ENCODE measurements at places on chromosomes 1 and 21.
A peak's percentile ranks its signal among the peaks of the same experiment; 100 is the strongest.

GRCh38 chr1:185598332-185598731 lies 135.9 kb upstream of the HMCN1 start:
- peak; percentile 46 for DNase-seq

DNA sequence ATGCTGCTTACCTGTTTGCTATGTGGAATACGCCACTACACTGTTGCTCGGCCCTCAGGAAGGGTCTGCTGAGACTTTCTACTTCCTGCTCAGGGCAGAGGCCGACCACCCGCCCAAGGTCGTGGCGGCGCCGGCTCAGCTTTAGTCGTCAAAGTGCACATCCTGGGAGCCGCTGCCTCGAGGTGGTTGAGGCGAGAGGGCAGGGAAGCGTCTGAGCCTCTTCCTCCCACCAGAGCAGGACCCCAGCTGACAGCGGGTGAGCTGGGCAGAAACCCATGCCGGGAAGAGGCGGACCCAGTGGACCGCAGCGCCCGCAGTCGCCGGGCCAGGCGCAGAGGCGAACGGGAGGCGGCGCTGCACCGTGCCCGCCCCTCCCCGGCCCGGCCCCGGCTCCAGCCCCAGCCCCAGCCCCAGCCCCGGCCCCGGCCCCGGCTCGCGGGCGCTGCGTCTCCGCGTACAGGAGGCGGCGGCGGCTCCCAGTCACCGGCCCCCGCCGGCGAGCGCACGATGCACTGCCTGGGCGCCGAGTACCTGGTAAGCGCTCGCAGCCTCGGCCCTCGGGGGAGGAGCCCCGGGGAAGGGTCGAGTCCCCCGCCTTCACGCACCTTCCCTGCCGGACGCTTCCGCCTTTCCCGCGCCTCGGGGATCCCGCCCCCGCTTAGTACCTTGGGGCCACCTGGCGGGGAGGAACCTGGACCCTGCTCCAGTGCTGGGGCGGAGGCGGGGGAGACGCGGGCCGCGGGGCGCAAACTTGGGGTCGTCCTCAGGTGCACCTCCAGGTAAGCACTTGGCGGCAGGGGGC lies at the start of gene SLC44A3:
TSS of gene SLC44A3 (plus strand) at position 413 of the 802 bp plus-strand sequence. CDS start at position 508, 95 bp downstream.
- DNase-seq = peak; percentile 73

DNA sequence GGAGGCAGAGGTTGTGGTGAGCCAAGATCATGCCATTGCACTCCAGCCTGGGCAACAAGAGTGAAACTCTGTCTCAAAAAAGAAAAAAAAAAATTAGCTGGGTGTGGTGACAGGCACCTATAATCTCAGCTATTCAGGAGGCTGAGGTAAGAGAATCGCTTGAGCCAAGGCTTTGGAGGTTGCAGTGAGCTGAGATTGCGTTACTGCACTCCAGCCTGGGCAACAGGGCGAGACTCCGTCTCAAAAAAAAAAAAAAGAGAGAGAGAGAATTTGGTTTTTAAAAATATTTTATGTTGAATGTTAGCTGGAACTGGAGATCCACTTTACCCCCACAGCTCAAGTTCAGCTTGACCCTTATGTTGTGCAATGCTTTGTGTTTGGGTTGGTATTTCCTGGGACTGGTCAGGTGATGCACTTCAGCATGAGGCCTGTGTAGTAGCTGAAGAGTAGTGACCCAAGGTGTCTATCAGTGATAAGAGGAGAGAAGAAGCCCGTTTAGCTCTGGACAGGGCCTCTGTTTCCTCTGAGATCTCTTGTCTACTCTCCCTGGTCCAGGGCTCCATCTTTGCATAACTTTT lies 36.8 kb upstream of the MACF1 start:
- peak; percentile 92 for DNase-seq

GRCh38 chr1:197184190-197184589 lies 37.7 kb upstream of the ASPM start:
- peak; percentile 35 for DNase-seq

DNA sequence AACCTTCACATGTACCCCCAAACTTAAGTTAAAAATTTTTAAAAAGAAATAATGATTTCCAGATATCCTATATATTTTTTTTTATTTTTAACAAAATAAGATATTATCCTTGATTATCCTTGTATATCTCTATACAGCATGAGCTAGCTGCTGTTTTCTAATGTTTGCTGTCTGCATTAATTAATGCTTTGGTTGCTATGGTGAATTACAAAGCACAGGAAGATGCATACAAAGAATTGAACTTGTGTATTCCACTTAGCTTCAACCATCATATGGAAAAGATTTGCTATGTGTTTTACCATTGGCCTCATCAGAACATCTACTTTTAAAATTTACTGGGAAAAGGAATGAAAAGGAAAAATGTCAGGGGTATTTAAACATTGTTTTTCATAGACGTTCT lies 35.4 kb downstream of the VPS45 start:
- DNase-seq = no peak

DNA sequence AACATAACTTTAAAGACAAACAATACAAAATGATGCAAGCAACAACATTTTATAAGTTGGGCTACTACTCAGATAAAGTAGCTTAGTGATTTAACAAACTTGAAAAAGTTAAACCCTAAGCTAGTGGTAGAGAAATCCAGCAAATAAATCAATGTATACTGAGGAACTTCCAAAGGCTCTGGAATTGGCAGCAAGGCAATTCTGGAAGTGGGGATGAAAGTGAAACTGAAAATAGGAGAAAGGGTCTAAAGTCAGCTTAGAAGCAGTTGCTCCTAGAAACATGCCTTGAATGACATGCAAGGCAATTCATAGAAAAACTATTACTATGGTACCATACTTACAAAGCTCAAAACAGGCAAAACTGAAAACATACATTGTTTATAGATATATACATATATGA lies 90.0 kb upstream of the CAMK1G start:
- no peak for DNase-seq

DNA sequence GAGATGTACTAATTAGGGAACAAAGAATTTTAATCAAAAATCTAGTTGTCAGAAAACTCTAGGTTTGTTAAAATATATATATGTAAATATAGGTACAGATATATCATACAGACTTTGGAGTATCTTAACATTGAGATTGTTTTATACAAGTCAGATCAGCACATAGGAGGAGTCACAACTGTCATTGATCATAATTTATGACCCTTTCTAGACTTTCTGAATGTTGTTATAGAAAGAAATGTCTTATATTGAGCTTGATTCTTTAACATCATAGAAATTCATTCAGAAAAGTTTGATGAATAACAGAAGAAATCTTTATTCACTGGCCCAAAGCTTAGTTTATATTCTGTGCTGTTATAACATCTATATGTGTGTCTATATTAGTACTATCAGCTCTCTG lies 185.8 kb downstream of the SDCCAG8 start:
- no peak for DNase-seq

DNA sequence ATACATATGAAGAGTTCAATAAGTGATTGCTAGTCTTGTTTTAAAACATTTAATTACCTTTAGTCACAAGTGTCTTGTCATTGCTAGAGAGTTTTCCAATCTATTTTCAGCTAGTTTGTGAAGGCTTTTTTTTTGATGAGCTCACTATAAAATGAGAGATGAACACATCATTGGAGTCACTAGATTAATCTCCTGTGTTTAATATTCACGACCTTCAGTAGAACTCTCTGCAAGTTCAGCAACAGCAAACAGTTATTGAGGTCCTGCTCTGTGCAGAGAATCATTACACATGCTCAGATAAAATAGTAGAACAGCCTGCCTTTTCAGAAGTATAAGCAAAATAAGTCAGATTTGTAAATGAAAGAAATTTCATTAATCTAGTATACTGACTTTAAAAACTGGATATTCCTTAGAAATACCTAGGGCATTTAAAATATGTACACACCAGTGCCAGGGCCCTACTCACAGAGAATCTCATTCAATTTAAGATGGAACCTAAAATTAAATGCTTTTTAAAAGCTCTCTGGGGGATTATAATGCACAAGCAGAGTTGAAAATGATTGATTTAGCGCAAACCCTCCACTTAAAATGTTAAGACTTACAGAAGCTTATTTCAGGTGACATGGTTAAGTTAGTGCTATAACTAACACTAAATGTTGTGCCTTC lies 30.5 kb downstream of the KRTAP20-3 start:
- no peak for DNase-seq

GRCh38 chr1:86296305-86297205 lies 99.6 kb downstream of the ODF2L start:
- DNase-seq = peak; percentile 89

- peak; percentile 87 for DNase-seq
These were observed 38.6 kb upstream of the GPR137B start for GRCh38 chr1:236103646-236104218.

All from hematopoietic multipotent progenitor cell treated with erythropoietin and hydrocortisone succinate and interleukin-3 and kit ligand, for 4 days (in vitro differentiated cells).